Activated CD4-positive, alpha-beta T cell treated with anti-CD3 and anti-CD28 coated beads, Interleukin-2, amount 10 ng/mL, durations not matched to agents 24 days and 14 days (primary cell): ENCODE measurements at places on chromosomes 1 and 21.

GRCh38 chr1:219917851-219918466 lies 10.4 kb downstream of the SLC30A10 start:
- no peaks in the 10 kb centered on the region for H3K4me1 ChIP-seq
- no peak for DNase-seq
- H3K27ac ChIP-seq = no peak overlapping the region
- peaks cover 9% of the 10 kb centered on the region for H3K27me3 ChIP-seq
- no peak overlapping the region for H3K4me3 ChIP-seq

DNA sequence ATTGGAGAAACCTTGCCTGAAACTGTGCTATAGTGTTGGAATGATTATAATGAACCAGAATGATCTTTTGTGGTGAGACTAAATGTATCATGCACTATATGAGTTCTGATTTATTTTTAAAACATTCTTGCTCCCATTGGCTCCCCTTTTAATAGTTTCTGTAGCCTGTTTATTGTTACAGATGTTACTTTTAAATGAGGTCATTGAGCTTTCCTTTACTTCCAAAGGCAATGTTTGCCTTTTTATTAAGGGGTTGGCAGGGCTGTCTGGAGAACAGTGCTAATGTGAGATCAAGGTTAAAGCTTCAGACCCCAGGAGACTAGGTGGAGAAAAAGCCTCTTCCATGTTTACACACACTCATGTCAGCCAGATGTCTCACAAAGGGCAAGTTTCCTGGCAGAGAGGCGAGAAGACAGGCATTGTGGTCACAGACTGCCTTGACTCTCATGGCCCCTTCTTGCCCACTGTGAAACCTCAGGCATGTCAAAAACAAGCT lies 120.6 kb upstream of the RAVER2 start:
- peaks cover 2% of the 10 kb centered on the region for H3K4me1 ChIP-seq
- H3K27ac ChIP-seq = no peak overlapping the region
- H3K36me3 ChIP-seq = no peaks in the 10 kb centered on the region
- peaks cover 2% of the 10 kb centered on the region for H3K27me3 ChIP-seq
- no peak for DNase-seq
- H3K4me3 ChIP-seq = no peak overlapping the region

DNA sequence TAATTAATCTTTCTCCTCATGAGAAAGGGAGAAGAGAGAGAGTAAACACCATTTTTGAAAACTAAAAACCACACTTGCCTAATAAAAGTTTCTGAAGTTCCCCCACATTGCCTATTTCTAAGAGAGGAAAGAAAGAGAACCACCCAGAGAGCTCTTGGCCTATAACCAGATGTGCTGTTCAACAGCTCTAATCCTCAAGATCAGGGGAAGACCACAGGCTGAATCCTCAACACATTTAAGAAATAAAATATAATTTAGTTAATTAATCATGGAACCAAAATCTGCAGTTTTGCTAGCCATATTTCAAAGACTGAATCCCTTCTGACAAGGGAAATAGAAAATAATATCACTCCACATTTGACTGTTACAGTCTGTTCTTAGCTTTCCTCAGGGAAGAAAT lies 11.9 kb downstream of the PRRX1 start:
- no peak for DNase-seq
- no peaks in the 10 kb centered on the region for H3K36me3 ChIP-seq
- no peak overlapping the region for H3K4me3 ChIP-seq
- peaks cover 35% of the 10 kb centered on the region for H3K27me3 ChIP-seq

- H3K27ac ChIP-seq = peak overlapping the region; percentile 92
- H3K4me3 ChIP-seq = peak overlapping the region; percentile 75
- peak; percentile 79 for DNase-seq
- no peaks in the 10 kb centered on the region for H3K27me3 ChIP-seq
- peaks cover 41% of the 10 kb centered on the region for H3K4me1 ChIP-seq
Measured at GRCh38 chr1:225454733-225455132, 26.9 kb upstream of the LBR start.
